Tongue (tissue), 3 donors: ENCODE measurements at places on chromosomes 2 and 18. TPM values are rescaled to one million over a fixed set of nuclear protein-coding genes. Genes with fewer than 3 reads are reported as not detected.

The DCDC2C gene
- total RNA-seq = not detected

The MTHFD2 gene
- total RNA-seq = 43.8 TPM

The TMEM169 gene
- 1.4 TPM for total RNA-seq

The IRS1 gene
- total RNA-seq = 16.1 TPM

The GALR1 gene
- 0.21 TPM for total RNA-seq
